Amniotic epithelial cell (primary cell): ENCODE measurements at places on chromosomes 5 and 9.

GRCh38 chr5:156515121-156515520 is 188.2 kb downstream of the SGCD start:
- DNase-seq, result no peak

GRCh38 chr5:137199201-137199600 is 299.9 kb downstream of the SPOCK1 start:
- no peak for DNase-seq

GRCh38 chr5:143248391-143248790 is 155.1 kb downstream of the NR3C1 start:
- DNase-seq, result no peak

DNA sequence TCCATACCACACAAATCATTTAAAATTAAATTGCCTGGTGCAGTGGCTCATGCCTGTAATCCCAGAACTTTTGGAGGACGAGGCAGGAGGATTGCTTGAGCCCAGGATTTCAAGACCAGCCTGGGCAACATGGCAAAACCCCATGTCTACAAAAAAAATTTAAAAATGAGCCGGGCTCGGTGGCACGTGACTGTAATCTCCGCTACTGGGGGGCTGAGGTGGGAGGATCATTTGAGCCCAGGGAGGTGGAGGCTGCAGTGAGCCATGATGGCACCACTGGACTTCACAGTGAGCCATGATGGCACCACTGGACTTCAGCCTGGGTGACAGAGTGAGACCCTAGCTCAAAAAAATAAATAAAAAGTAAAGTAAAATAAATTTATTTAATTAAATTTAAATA is 40.9 kb downstream of the LYRM7 start:
- DNase-seq, result no peak

GRCh38 chr5:73673161-73673591 is 47.2 kb downstream of the ARHGEF28 start:
- DNase-seq, result peak; percentile 95

- DNase-seq, result no peak
Measured at GRCh38 chr5:176890455-176891330, 8.5 kb downstream of the HK3 start.

DNA sequence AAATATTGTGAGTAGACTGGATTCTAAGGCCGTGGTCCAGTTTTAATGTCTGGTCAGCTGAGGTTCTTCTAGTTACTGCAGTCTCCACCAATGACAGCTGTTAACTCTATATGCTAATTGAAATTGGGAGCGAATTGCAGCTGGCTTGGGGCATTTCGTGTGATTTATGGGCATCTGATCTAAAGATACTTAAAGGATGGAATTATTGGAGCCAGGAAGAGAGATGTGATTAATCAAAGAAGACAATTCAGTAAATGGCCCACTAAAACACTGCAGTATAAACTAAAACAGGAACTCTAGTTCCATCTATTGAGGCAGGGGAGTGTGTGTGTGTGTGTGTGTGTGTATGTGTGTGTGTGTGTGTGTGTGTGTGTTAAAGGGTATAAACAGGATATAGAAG is 157.5 kb upstream of the IQGAP2 start:
- no peak for DNase-seq

DNA sequence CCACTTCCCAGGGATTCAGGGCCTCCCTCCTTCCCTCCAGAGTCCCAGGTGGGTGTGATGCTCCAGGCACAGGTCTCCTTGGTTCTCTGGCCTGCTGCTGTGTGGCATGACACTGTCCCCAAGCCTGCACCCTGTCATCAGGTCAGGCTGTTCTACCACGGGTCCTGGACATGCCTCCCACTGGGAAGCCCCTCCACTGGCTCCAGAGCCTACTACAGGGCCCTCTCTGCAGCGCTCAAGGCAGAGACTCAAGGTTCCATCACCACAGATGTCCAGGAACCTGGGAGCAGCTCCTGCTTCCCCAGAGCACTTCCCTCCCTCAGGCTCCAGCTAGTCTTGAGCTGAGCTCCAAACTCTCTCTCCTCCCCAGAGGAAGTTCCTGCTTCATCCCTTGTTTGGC is 237.3 kb downstream of the PBX3 start:
- no peak for DNase-seq

- DNase-seq, result no peak
Measured at GRCh38 chr9:93048566-93049448, 9.7 kb upstream of the SUSD3 start.

DNA sequence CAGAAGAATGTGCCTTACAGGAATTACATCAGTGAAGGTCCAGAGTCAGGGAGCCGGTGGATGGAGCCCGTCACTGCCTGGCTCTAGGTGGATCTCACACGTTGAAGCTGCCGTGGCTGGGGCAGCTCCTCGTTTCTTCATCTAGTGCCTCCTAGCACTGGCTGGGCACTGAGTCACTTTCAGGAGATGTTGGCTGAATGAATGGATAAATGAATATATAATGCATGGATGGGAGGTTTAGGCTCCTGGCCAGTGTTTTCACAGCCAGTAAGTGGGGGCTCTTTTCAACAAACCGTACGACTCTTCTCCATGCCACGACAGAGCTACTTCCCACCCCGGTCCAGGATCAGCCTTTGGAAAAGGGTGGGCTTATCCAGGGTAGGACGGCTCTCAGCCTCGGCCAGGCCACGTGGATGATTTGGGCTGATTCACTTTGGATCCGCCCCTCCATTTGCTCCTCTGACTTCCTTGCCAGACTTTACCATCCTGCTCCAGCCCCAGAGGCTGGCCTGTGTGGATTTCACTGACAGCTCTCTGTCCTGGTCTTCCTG is 1.3 kb upstream of the SH3PXD2B start:
- DNase-seq, result peak; percentile 78

DNA sequence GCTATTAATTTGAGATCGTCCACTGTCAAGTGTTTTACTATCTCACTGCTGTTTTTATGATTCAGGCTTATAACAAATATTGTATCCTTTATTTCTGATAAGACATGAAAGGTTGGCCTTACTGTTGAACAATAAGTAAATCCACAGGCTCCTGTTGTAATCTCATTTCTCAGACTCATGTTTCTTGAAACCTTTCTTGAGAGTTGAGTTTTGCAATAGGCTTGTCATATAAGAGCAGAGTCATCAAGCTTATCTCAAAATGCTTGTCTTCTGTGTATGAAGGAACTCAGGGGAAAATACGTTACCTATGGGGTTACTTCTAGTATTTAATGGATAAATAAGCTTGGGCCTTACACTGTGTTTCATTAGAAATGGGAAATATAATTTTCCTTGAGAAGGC is 9.2 kb upstream of the TLX3 start:
- peak; percentile 95 for DNase-seq

- DNase-seq, result peak; percentile 94
Measured at GRCh38 chr9:75890472-75891276, at the start of gene PCSK5. PCSK5 (plus strand) TSS chr9:75890673; CDS start chr9:75891182, 509 bp downstream.

GRCh38 chr5:92574023-92574422 is 1007.0 kb downstream of the NR2F1-AS1 start:
- no peak for DNase-seq

DNA sequence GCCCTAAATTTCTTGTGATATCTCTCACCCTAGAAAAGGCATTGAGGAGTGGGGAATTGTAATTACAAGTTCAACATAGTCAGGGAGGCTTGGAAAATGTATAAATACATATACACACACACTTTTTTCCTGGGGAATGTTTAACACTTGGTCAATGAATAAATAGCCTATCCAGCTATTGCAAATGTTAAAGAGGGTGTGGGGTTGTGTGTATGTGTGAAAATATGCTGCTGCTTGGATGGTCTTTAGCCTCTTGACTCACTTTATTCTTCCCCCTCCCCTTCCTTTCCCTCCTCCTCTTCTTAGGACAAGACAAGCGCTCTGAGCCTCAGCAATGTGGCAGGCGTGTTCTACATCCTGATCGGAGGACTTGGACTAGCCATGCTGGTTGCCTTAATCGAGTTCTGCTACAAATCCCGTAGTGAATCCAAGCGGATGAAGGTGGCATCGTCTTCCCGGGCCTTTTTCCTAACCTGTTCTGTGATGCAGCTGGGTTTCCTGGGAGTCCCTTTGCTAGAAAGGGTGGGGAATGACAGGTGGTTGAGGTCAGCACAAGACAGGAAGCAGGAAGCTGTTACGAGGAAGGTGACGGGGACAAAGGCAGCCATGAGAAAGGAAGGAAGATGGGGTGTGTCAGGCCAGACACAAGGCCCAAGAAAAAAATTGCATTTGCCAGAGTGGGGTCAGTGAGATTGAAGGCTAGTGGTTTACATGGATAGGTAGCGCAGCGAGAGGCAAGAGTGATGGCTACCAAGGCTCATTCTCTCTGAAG is 236.5 kb downstream of the FAM114A2 start:
- no peak for DNase-seq

DNA sequence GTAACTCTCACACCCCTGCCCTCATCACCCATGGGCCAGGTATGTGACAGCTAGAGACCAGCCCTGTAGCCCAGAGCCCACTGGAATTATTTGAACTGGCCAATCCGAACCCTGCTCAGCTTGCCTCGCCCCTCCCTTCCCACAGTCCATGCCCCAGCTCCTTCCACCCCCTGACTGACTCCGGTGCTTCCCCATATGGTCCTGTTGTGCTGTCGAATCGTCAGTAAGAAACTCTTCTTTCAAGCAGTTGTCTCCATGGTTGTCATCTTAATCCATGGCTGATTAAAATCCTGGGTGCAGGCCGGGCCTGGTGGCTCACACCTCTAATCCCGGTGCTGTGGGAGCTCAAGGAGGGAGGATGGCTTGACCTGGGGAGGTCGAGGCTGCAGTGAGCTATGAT is 118.5 kb downstream of the COL23A1 start:
- no peak for DNase-seq

- DNase-seq, result no peak
Measured at GRCh38 chr5:72844218-72844603, 27.8 kb downstream of the TNPO1 start.

DNA sequence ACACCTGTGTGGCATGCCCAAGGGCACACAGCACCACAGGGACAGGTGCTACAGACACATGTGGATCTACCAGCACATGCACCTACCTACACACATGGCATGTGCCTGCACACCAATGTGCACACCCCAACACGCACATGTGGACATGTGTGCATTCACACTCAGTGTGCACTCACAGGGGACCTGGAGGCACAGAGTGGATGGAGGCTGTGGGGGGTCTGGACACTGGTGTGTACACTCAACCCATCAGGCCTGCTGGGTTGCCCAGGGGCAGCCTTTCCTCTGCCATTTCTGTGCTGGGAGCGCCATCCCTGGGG is 1.7 kb downstream of the CRB2 start:
- DNase-seq, result no peak

DNA sequence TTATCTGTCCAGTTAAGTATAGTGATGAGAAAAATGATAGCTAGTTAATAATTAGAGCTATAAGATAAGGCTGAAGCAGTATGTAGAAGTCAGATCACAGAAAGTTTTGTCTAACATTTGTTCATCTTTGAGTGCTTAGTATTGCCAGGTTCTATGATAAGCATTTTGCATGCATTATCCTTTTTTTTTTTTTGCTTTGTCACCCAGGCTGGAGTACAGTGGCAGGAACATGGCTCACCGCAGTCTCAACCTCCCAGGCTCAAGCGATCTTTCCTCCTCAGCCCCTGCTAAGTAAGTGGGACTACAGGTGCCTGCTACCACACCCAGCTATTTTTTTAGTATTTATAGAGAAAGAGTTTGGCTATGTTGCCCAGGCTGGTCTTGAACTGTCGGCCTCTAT is 17.5 kb downstream of the BAAT start:
- no peak for DNase-seq

GRCh38 chr9:130410443-130410842 is 34.3 kb upstream of the ASS1 start:
- no peak for DNase-seq

GRCh38 chr5:94274707-94275106 is 343.7 kb downstream of the KIAA0825 start:
- DNase-seq, result no peak

- DNase-seq, result peak; percentile 40
Measured at GRCh38 chr9:123401879-123402513, 46.0 kb downstream of the CRB2 start.

DNA sequence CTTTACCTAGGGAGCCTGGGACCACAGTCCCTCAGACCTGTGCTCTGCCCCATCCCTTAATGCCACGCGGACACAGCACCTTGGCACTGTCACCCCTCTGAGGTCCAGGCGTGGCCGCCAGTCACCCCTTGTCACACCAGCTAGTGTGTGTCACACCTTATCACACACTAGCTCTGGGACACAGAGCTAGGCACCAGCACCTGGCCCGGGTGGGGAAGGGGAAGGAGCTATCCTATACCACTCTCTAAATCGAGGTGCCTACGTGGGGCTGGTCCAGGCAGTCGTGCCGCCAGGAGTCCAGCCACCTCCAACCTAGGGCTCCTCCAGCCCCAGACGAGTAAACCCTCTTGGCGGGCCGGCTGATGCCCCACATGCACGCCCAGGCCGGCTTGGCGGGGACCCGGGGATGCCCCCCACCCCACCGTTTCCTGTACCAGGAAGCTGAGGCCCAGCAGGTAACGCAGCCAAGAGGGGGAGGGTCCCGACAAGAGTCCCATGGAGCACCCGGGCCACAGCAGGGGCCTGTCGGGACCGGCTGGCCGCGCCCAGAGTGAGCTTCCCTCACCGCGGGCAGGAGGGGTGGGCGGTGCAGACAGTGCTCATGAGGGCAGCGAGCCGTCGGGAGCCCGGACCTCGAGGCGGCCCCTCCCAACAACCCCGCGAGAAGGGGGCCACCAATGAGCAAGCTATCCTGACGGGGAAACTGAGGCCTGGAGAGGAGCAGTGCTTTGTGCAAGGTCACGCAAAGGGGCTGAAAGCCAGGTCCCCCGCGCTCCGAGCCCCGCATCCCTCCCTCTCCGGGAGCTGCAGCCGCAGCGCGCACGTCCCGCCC is 550 bp downstream of the CORO2A start:
- no peak for DNase-seq
